Stimulated activated CD4-positive, alpha-beta T cell treated with anti-CD3 and anti-CD28 coated beads, TNF-alpha, amount 100 ng/mL, for 48 hours (primary cell): ENCODE measurements at places on chromosomes 6 and 20.
A peak's percentile ranks its signal among the peaks of the same experiment; 100 is the strongest.

- peak; percentile 48 for DNase-seq
Observed at GRCh38 chr20:38805502-38805957, at the start of gene PPP1R16B. Gene PPP1R16B, plus strand, starts transcription at chr20:38805697. Its CDS starts 30,229 bp downstream, at chr20:38835926.

DNA sequence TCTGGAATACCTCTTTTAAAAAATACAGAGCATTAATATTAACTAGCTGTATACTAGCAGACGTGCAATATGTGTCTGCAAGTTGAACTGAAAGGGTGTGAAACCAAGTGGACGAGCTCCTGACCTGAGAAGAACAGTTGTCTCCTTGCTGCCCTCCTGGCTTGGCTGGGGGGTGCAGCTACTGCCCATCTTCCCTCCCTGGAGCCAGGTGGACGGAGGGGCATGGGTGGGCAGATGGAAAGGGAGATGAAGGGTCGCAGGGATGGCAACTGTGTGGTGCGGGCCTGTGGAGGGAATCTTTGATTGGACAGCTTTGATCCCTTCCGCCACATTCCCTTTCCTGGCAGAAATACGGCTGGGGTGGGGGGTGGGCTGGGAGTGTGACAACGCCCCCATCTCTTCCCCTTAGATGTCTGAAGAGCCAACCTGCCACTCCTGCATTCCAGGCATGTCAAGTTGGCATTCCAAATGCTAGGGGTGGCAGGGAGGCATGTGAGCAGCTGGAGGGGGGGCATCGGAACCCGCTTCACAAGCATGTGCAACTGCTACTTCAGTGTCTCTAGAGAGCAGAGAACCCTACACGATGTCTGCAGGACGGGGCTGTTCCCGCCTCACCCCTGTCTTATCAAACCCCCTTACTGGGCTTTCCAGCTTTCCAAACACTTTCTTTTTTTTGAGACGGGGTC, 37.3 kb downstream of the SRSF3 start:
- DNase-seq: no peak

- DNase-seq: no peak
Observed at GRCh38 chr20:44115762-44116644, 71.0 kb downstream of the JPH2 start.

DNA sequence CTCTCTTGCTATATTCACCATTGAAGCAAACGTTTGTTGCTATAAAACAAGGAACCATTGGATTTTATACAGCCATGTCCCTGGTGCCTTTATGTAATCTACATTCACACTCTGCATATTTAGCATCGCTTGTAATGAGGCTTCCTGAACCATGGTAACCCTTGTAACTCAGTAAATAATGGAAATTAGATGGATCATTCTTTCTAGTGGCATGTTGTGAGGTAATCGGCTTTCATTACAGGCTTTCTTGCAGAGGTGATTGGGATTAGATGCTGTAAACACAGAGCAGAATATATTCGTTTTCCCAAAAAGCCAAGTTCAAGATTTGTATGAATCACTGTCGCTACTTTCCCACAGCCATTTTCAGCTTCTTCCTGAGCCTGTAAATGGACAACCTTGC, 36.1 kb downstream of the SMPDL3A start:
- DNase-seq: no peak

DNA sequence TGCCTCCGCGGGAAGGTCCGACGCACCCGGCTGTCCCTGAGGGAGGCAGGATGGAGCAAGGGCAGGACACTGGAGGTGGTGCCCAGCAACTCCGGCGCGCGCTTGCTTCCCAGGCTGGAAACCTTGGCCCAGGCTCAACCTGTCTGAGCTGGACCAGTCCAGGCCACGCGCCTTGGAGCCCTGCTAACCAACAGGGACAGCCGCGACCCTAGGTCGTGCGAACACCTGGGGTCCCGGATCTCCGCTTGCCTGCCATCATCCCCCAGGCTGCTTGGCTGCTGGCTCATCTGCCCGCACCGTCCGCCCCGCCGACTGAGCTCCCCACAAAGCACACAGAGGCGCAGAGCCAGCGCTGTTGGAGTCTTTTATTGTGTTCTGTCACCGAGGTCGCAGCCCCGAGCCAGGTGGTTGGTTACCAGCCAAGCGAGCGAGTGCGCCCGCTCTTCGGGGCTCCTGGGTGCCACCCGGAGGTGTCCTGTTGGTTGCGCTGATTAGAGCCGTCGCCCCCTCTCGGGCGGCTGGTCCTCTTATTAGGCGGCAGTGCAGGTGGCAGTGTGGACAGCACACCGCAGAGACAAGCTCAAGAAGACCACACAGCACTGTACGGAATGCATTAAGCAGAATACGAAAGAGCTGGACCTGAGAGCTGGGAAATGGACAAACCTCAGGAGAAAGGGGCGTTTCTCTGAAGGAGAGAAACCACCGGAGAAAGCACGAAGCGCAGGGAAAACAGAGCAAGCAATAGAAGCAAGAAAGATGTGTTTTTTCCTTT, 3.8 kb downstream of the COL12A1 start:
- DNase-seq: no peak

- no peak for DNase-seq
Observed at GRCh38 chr6:22057962-22058361, 238.9 kb downstream of the PRL start.

GRCh38 chr6:8027965-8028651, 36.1 kb downstream of the BLOC1S5 start:
- DNase-seq: no peak

GRCh38 chr6:160260367-160260766, 1.7 kb upstream of the SLC22A2 start:
- DNase-seq: no peak
